GM12892 (cell line): ENCODE measurements at places on chromosomes 4 and X.

GRCh38 chr4:84483688-84484087, 15.4 kb downstream of the NKX6-1 start:
- DNase-seq, result no peak

DNA sequence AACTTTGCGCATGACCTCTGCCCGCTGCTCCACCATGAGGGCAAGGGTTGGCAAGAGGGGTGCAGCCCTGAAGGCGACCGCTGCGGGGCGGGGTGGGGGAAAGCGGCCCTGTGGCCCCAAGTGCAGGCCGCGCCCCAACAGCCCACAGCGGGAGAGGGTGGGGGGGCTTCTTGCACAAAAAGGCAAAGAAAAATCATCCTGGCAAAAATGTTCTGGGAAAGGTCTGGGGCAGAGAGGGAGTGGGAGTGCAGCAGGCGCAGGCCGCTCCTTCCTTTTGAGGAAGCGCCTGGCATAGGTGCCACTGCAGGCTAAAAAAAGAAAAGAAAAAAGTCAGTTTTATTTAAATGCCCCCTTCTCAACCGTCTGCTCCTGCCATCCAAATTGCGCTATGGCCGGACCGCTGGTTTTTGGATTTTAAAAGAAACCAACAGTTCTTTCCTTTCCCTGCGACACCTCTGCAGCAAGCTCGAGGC, 1.4 kb downstream of the ARX start:
- no peak for DNase-seq

DNA sequence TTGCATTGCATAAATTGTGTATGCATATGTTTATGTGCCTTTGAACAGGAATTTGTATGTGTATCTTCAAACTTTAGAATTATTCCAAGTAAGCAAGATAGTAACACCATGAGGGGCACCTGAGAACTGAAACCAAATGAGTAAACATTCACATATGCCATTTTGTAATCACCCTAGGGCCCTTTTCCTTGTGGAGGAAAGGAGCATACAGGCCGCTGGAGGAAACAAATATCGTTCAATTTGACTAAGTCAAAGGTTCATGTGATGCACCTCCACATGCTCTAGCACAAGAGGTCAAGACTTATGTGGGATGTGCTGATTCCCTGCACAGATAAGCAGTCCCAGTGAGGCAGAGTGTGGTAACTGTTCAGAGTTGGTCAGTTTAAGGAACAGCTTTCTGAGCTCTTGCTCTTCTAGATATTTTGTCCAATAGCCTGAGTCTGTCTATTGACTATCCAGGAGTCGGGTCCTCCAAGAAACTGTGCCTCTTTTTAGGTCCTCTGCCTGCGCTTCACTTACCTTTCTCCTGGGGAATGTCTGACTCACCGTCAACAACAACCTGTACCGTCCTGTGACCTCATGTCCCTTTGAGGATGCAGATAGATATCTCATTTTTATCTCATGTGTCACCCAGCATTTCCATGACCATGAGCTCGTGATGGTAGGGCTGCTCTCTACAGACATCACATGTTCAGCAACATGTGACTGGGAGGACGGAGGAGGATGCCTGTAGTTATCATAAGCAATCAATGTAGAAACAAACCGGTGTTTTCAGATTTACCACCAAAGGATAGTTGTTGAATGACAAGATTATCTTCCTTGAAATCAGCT, 196.9 kb downstream of the NWD2 start:
- no peak for DNase-seq

DNA sequence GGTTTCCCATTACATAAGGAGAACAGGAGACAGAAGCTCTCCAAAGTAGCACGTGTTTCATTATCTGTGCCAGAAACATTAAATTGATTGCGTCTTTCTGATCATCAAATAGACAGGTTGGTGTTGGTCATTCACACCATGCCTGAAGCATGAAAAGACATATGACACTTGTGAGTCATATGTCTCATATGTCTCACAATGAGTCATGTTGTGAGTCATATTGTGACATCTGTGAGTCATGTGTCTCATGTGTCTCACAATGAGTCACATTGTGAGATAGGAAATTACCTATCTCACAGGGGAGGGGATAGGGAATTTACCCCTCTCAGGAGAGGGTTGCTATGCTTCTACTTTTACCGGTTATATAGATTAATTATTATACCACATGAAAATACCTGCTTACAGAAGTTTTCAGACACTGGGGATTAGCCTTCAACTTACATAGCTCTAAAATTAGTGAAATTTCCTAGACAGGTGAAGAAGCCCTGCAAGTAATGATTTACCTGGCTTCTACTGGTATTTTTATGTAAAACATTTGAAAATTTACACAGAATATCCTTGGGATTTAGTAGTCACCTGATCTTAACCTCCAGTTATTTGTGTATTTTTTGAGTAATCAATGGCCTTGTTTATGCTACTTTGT, 80.8 kb downstream of the NPFFR2 start:
- DNase-seq, result no peak

DNA sequence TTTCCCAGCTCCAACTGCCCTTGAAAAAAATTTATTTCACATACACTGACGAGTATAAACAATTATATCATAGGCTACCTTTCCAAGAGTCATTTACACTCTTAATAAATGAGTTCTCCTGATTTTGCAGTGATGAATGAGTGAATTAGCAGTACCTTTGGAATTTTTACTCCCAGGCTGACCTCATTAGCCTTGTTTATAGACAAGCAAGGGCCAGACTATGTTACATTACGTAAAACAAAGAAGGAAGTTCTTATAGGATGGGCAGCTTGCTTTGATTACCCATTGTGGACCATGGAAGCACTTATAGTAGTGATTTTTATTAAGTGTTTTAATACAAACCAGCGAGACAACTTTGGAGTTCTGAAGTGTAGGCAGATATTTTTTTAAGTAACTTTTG, 112.9 kb upstream of the C1QTNF7 start:
- DNase-seq, result no peak

DNA sequence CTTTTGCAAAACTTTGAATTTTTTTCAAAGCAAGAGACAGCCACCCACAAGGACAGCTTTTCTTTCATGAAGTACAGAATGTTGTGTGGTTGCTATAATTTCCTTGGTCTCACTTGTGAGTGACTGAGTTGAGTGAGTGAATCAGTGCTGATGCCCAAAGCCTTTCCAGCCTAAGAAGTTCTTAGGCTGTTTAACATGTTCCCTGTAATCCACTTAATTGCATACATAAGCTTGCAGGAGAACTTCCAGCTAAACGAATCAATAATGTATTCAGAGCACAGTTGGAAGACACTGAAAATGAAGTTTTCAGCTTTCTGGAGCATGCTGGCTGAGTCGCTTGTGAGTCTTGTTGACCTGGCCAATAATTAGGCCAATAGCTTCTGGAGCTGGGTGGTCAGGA, 42.0 kb upstream of the GK2 start:
- DNase-seq, result no peak

DNA sequence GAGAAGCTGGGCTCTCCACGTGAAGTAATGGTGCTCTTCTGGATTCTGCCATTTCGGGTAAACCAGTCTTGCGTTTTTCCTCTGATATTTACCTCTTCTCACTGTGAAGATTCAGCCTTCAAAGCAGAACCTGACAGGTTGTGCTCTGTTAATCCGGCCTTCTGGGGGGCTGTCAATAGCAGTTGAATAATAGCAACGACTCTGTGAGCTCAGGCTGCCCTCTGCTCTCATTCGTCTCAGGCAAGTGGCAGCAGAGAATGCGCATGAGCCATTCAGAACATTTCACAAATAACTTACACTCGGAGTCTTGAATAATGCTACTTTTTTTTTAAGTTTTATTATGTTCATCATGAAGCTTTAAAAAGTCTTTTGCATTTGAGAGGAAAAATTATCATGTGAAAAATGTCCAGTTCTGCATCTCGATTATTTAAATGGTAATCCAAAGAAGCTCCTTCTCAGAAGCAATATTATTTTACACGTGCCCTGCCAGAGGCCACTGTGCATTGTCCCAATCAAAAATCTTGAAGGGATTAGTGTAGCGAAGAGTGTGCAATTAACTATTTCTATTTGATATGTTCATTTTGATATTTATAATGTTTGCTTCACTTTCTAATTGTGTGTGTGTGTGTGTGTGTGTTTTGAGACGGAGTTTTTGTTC, 354.2 kb upstream of the FAT1 start:
- DNase-seq, result no peak

DNA sequence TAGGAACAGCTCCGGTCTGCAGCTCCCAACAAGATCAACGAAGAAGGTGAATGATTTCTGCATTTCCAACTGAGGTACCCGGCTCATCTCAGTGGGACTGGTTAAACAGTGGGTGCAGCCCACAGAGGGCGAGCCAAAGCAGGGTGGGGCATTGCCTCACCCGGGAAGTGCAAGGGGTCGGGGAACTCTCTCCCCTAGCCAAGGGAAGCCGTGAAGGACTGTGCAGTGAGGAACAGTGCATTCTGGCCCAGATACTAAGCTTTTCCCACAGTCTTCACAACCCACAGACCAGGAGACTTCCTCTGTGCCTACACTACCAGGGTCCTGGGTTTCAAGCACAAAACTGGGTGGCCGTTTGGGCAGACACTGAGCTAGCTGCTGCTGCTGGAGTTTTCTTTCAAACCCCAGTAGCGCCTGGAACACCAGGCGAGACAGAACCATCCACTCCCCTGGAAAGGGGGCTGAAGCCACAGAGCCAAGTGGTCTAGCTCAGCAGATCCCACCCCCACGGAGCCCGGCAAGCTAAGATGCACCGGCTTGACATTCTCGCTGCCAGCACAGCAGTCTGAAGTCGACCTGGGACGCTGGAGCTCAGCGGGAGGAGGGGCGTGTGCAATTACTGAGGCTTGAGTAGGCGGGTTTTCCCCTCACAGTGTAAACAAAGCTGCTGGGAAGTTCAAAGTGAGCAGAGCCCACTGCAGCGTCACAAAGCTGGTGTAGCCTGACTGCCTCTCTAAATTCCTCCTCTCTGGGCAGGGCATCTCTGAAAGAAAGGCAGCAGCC, 84.6 kb downstream of the THOC2 start:
- DNase-seq, result no peak

DNA sequence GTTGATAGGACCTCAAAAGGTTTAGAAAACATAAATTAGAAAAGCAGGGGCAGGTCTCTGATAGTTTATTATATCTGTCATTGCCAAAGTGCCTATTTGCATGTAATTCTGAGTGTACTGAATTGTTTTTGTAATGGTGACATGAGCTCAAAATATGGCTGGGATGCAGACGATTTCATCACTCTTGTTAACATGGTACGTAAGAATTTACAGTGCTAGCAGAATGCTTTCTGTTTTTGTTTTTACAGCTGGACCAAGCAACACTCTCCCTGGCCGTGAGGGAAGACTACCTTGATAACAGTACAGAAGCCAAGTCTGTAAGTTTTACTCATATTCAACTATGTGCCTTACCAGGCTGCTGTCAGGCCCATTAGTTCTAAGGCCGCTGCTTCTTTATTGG, 58.1 kb downstream of the PHEX start:
- DNase-seq, result no peak

GRCh38 chrX:120452131-120452530, 17.0 kb downstream of the LAMP2 start:
- DNase-seq, result no peak

GRCh38 chr4:1378559-1379231, 27.5 kb downstream of the NKX1-1 start:
- DNase-seq, result no peak

DNA sequence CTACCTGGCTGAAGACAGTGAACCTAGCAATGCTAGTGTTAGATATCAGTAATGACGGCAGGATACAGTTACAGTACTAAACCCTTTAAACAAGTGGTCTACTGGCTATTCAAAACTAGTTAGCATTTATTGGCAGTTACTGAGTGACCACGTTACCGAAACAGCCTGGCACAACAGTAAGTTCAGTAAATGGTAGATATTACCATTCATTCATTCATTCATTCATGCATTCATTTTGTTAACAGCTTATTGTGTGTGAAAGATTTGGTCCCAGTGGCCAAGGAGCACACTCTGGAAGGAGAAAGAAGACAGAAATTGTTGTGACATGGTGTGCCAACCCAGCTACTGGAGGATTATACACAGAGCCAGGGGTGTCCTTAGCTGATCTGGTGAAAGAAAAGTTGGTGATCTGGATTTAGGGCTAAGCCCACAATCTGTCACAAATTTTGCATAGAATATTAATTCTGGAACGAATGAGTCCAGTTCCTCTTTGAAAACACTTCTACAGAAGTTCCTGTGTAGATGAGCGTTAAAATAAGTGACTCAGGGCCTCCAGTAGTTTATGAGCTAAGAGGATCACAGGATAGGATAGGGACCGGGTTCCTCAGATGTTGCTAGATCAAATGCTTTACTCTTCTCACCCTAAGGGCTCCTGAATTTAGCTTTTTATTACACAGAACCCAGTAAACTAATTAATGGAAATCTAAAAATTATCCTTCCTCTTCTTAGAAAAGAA, 179.1 kb downstream of the CBR4 start:
- DNase-seq, result no peak

DNA sequence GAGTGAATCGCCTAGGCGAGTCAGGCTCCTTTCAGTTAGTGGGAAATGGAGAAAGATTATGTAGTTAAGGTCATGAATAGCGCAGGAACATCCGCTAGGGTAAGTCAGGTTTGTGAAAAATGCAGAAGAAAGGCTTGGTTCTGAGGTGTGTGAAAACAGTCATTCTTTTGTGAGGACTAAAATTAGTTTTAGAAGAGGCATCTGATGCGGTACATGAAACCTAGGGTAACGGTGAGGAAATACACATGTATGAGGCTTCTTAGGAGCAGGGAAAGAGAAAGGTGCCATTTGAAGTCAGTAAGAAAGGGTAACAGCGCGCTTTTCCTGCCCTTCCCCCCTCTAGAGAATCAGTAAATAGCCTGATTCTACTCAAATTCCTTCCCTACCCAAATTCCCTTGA, 570 bp upstream of the RNF128 start:
- DNase-seq, result no peak

- no peak for DNase-seq
Observed at GRCh38 chr4:152819026-152819645, 39.4 kb downstream of the ARFIP1 start.

- no peak for DNase-seq
Observed at GRCh38 chr4:46980851-46981250, 12.5 kb downstream of the GABRA4 start.

DNA sequence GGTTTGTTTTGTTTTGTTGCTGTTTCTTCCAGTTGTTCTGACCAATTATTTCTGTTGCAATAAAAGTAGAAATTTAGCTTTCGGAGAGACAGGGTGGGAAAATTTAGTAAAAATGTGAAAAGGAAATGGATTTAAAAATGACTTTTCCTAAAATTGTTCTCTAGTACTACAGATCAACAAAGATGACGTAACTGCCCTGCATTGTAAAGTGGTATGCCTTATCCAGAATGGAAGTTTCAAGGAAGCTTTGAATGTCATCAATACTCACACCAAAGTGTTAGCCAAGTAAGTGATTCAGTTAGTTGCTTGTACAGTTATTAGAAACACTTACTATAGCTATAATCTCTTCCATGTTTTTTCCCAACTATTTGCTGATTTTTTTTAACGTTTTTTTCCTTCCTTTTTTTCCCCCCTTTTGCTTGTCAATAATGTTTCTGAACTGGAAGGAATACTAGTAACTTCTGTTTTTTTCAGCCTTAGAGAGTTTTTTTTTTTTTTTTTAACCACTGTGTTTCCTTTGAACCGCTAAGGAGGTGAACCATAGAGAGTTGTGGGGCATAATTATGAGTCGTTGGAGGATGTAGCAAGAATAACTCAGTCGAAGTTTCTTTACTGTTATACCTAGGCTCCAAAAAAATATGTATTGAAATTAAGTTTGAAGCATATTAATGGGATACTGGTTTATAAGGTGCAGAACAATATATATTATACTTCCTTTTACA, 2.2 kb downstream of the SRP72 start:
- DNase-seq, result no peak
